Activated naive CD8-positive, alpha-beta T cell treated with anti-CD3 and anti-CD28 coated beads for 36 hours (primary cell): ENCODE measurements at places on chromosomes 3 and 15. TPM values are rescaled to one million over a fixed set of nuclear protein-coding genes. Genes with fewer than 3 reads are reported as not detected.

DNA sequence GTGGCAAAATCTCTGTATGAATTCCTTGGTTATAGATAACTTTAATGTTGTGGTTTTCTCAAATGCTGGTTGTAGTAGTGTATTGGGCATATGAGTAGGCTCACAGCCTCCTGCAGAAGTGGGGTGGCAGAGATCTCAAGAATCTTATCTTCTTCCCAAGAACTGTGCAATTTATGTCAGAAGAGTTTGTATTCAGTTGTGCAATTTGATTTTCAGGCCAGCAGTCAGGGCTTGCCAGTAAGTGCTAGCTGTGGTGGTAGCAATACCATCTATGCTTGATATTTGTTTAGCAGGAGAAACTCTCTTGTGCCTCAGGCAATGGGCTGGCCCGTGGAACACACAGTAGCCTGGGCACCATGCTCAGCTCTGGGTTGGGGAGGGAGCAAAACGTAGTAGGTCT, 58.4 kb upstream of the GOLIM4 start:
- no peak overlapping the region for H3K4me3 ChIP-seq
- H3K27me3 ChIP-seq = peaks cover 22% of the 10 kb centered on the region
- H3K4me1 ChIP-seq = no peaks in the 10 kb centered on the region
- no peaks in the 10 kb centered on the region for H3K36me3 ChIP-seq
- no peak overlapping the region for H3K27ac ChIP-seq

GRCh38 chr3:132781922-132782321, 59.7 kb upstream of the NPHP3 start:
- DNase-seq = no peak
- no peaks in the 10 kb centered on the region for H3K4me1 ChIP-seq
- no peaks in the 10 kb centered on the region for H3K36me3 ChIP-seq
- peaks cover 10% of the 10 kb centered on the region for H3K27me3 ChIP-seq
- no peak overlapping the region for H3K27ac ChIP-seq

The GABRR3 gene
- total RNA-seq = not detected

The SH3GL3 gene
- not detected for total RNA-seq

The C3orf70 gene
- total RNA-seq = 0.06 TPM
